Peyer's patch (tissue), 4 donors: ENCODE measurements at places on chromosomes 11 and 22.
A peak's percentile ranks its signal among the peaks of the same experiment; 100 is the strongest.

GRCh38 chr11:78685156-78685555 is 110.5 kb upstream of the NARS2 start:
- no peak for DNase-seq

DNA sequence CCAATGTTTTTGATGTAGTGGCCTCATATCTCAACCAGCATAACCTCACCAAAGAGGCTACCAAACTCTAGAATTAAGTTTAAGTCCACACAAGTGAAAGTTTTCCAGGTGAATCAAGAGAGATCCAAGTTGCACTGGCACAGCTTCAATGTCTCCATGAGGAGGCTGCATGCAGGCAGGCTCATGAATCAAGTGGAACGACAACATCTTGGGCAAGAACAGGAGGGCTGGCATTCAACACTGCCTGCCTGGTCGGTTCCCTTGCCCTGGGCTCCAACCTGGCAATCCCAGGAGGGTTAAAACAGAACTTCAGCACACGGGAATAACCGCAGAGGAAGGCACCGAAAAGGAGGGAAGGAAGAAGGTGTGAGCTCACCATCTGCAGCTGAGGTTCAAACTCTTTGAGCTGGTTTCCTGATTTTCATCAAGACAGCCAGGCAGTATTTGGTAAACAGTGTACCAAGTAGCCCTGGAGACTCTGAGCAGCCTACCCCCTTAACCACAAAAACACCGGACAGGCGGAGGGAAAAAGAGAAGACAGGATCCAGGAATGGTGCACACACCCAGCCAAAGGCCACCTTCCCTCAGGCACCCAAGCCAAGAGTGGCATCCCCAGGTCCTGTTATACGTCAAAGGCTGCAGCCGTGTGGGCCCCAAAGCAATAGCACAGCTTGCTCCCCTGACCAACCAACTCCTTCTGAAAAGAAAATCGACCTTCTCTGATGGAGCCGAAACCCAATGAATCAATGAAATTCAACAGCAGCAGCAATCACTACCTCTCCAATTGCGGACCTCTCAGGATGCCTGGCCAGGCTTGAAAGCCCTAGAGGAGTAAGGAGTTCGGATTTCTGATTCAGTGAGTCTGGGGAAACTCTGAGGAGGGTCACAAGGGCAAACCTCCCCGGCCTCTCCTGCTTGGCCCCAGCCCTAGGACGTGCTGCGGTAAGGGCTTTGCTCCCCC is 1.3 kb downstream of the PACSIN2 start:
- DNase-seq = no peak

DNA sequence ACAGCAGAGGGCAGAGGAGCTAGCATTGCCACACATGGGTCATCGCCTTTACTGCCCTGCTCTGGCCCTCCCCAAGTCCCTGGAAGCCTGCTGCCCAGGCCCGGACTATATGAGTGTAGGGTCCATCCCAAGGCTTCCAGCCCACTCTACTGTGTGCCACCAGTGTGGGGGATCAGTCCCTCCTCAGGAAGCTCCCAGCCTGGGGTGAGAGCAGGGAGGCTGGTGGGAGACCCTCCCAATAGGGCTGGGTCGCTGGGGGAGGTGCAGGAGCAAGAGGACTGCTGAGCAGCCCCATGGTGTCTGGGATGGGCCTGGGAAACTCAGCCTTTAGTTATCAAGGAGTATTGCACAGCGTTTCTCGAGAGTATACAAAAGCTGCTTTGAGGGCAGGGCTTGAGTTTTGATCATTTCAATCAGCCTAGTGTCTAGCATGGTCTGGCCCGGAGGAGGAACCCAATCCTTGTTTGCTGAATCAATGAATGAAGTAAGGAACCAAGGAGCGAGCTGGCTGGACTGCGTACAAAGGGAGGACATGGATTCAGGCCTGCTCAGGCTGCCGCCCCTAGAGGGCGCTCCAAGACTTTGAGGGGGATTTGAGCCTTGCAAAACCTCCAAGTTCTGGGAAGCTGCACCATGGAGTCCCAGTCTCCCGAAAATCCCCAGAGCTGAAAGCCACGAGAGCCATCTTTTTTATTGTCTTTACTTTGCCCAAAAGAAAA is 89.0 kb upstream of the PARVA start:
- peak; percentile 84 for DNase-seq

DNA sequence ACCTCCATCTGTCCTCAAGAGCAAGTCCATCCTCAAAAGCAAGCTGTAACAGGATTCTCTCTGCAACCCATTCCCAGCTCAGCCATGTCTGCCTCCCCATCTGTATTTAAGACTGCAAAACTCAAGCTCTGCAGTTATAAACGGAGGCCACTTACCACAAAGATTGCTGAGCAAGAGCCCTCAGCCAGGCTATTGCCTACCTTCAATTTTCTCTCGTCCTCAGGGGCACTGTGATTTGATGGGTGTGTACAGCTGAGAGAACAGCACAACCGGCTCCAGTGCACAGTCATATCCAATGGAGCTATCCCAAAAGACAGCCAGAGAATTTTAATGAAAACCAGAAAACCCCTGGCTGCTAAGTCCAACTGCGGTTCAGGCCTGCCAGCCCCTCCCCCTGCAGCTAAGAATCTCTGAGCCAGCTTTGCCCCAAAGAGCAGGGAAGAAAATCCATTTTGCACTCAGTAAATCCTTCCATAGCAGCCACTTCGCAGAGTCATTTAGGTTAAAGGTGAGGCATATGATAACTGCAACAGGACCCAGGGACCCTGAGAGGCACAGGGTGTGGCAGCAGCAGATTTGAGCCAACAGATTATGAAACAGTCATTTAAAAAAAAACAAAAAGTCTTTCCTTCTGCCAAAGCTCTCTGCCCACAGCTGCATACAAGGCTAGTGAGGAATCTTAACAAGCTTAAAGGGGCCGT is 37.6 kb downstream of the RAB30 start:
- DNase-seq = no peak

GRCh38 chr11:45333001-45333971 is 47.1 kb upstream of the SYT13 start:
- DNase-seq = peak; percentile 53

DNA sequence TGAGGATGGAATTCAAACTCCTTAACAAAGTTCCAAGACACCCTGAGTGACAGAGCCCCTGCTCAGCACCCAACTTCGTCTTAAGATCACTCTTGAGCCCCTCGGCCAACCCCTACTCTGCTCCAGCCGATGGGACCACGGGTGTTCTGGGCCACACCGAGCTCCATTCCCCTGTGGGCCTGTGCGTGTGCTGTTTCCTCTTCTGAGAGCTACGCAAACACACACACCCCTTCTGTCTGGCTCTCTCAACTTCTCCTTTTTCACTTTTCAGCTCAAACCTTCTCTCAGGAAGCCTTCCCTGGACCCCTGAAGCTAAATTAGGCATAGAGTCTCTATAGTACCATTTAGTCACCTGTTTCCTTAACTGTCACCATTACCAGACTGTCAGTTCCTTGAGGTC is 37.5 kb upstream of the NNMT start:
- DNase-seq = peak; percentile 67

- peak; percentile 8 for DNase-seq
These were observed 447.1 kb downstream of the TBC1D22A start for GRCh38 chr22:47209547-47210023.

DNA sequence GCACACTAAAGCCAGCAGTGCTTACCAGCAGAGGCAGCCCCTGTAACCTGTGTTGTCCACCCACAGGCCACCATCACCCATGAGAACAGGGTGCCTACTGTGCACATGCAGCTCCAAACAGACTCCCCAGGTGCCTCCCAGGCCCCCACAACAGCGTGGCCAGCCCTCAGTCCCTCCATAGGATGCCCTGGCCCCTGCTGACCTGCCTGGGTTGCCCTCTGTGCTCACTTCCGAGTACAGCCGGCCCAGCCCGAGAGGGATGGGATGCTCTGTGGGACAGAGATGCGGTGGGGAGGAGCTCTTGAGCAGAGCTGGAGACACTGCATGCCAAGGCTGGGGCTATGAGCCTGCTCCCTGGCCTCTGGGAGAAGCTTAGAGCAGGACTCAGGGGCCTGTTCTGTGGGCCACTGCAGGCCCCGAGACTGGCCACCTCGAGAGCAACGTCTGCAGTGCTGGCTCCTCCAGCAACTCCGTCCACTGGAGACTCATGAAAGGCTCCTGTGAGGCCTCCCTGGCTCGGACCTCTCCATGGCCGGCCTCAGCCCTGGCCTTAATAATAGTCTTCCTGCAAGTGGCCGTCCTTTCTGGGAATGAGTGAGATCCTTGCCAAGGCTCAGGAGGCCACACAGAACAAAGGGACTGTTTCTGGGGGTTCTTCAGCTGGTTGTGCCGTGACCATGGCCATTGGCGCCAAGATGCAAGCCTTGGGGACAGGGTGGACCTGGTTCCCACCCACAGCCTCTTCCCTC is 27.0 kb downstream of the FADS2 start:
- no peak for DNase-seq

GRCh38 chr11:116376054-116376453 is 396.7 kb downstream of the BUD13 start:
- no peak for DNase-seq

DNA sequence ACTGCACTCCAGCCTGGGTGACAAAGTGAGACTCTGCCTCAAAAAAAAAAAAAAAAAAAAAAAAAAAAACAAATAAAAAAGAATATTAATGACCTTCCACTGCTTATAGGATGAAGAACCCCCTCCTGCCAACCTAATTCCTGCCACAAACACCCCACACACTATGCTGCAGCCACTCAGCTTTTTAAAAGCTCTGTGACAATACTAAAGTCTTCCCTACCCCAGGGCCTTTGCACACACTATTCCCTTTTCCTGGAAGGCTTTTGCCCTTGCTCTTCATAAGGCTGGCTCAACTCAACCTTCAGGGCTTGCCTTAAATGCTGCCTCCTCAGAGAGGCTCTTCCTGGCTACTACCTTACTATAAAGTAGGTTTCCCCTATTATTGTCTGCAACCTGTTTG is 10.8 kb upstream of the KCNJ11 start:
- DNase-seq = no peak

DNA sequence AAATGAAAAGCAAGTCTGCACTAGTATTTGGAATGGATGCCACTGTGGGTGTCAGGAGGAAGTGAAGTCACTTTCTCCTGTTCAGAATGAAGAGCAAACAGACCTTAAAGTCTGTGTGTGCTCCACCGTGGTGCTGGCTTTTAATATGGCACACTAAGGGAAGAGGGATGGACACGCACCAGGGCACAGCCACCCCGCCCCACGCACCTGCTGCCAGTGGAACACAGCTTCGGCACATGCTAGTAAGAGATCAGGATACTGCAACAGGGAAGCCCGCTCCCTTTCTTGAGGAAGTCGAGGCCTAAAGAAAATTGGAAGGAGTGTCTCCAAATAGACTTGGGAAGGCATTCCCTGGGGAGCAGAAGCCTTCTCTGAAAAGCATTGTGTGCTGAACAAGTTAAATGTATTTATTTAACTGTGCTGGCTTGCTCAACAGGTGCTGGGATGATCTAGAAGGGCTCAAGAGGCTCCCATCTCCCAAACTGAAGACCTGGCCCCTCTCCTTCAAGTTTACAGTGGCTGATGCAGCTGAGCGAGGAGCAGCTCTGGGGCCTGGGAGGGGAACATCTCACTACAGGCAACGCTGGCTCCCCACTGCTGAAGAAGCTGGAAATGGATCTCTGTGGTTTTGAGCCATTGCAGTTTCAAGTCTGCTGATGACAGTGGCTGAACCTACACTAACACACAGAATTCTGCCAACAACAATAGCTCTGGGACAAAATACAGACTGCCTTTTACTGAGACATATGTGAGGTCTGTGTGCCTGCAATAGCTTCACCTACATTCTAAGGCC is 504.6 kb upstream of the B3GAT1 start:
- DNase-seq = no peak

DNA sequence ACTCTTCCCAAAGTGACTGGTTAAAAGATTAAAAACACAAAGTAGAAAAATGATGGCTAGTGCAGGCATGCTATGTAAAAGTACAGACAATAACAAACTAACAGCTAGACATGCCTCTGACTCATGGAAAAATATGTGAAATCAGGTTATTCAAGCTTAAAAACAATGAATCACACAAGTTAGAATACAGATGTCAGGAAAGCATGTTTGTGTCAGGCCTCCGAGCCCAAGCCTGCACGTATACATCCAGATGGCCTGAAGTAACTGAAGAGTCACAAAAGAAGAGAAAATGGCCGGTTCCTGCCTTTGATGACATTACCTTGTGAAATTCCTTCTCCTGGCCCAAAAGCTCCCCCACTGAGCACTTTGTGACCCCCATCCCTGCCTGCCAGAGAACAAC is 110.1 kb downstream of the NOX4 start:
- DNase-seq = no peak

DNA sequence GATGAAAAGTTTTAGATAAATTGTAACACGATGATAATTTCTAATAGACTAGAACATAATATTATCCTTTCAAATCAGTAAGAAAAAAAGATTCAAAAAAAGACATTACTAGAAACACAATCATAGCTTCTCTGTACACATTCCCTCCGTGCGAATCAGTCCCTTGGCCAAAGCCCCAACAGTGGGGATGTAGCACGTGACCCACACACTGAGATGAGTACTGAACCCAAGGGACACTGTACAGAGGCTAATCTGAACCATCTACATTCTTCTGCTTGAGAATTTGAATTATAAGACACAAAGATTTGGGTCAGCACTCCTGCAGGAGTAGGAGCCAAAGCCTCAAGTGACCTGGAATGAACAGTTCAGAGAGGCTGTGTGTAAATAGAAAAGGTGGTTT is 353.7 kb downstream of the INSC start:
- no peak for DNase-seq

DNA sequence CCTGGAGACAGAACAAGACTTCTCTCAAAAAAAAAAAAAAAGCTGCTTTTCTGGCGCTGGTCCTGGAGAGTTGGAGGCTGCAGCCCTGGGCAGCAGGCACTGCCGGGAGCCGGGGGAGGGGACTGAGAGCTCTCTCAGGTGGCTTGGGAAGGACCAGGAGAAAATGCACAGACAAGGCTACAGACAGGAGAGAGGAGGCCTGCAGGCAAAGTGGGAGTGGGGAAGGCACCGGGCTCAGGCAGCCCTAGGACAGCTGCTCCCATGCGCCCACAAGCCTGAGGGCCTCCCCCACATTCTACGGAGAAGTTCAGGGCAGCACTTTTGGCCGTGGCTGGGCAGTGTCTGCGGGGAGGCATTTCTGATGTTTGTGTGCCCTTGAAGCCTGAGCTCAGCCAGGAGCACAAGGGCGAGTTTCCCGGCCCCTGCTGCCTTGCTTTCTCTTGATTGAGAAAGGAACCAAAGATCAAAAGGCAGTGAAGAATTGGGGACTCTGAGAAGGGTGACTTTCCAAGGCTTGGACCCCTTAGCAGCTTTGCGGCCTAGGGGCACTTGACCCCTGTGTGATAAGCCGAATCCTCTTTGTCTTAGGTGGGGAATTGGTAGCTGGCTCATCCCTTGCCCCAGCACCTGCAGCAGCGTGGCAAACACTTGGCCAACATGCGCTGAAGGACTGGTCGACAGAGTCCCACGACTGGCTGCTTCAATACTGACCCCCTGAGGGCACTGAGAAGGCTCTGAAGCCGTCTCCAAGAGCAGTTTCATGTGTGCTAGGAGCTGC is 35.3 kb downstream of the PPM1F start:
- DNase-seq = no peak
